ENCODE measurements at places on chromosomes 7 and 10.

GRCh38 chr10:727162-727790 lies 37.8 kb upstream of the DIP2C start:
- DNase-seq: no peak

DNA sequence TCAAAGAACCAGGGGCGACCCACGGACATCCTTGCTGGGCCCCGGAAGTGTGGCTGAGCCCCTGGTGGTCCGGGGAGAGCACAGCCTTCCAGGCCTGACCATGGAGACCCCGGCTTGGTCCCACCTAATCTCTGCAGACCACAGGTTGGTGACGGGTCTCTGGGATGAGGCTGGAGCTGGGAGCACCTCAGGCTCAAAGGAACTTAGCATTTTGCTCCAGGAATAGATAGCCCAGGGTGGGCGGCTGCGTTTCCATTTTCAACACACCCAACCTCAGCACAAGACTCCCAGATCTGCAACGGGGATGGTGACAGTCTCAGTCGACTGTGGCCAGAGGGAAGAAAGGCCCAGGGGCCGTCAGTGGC lies 58.5 kb downstream of the FOXL3 start:
- no peak for DNase-seq

DNA sequence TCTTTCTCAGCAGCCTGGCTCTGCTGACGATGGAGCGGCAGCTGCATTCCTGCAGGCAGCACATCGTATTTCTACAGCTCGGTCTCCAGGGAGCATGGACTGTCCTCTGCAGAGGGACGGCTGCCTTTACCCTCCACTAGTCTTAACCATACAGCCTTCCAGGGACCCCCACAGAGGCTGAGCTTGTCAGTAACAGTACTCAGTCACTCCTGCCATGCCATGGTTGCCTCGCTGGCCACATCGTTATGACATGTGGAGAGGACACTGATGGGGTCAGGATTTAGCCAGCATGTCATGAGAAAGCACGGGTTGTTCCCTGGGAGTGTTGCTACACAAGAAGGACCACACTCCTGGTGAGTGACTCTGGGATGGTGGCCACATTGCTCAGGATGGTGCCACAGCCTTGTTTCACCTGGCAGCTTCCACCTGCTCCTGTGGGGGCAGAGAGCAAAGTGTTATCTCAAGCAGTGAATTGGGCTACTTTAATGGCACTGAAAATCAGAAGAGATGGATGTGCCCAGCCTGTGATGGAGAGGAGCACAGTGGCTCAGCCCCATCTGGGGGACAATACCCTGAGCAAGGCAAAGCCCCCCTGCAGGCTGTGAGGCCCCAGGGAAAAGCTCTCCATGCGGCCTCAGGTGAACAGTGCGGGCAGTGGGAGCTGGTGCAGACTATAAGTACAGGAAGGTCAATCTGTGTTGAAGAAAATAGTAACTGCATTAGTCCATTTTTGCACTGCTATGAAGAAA lies 443.9 kb downstream of the TCERG1L start:
- DNase-seq: no peak

GRCh38 chr7:156219307-156220077 lies 407.2 kb upstream of the SHH start:
- DNase-seq: no peak

GRCh38 chr10:21497177-21497807 lies 28.2 kb downstream of the SKIDA1 start:
- DNase-seq: no peak

- DNase-seq: no peak
Measured at GRCh38 chr7:27873981-27874957, 134.3 kb downstream of the TAX1BP1 start.

- DNase-seq: no peak
Measured at GRCh38 chr10:105986912-105987635, 1177.4 kb downstream of the SORCS1 start.

- no peak for DNase-seq
Measured at GRCh38 chr10:72697716-72698115, 5.8 kb downstream of the MCU start.

GRCh38 chr10:13079776-13080050 lies 20.2 kb upstream of the OPTN start:
- no peak for DNase-seq

- DNase-seq: no peak
Measured at GRCh38 chr7:126657599-126658358, 595.0 kb downstream of the GRM8 start.

DNA sequence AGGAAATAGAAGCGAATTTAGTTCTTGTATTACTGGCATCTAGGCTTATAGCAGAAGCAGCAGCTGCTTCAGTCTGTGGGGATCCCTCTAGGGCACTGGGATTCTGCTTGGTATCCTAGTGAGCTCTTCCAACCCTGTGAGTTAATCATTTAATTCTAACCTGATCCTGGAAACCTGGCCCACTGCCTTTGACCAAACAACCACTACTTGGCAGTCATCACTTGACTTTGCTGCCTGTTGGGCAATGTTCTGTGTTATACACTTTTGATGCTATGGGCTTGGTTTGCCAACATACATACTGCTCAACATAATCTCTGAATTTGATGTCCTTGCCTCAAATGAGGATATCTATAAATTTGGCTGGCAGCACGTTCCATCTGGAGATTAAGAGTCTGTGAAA lies 813.4 kb downstream of the ANKRD7 start:
- no peak for DNase-seq

- DNase-seq: no peak
Measured at GRCh38 chr10:126632705-126633104, 37.8 kb downstream of the C10orf90 start.

DNA sequence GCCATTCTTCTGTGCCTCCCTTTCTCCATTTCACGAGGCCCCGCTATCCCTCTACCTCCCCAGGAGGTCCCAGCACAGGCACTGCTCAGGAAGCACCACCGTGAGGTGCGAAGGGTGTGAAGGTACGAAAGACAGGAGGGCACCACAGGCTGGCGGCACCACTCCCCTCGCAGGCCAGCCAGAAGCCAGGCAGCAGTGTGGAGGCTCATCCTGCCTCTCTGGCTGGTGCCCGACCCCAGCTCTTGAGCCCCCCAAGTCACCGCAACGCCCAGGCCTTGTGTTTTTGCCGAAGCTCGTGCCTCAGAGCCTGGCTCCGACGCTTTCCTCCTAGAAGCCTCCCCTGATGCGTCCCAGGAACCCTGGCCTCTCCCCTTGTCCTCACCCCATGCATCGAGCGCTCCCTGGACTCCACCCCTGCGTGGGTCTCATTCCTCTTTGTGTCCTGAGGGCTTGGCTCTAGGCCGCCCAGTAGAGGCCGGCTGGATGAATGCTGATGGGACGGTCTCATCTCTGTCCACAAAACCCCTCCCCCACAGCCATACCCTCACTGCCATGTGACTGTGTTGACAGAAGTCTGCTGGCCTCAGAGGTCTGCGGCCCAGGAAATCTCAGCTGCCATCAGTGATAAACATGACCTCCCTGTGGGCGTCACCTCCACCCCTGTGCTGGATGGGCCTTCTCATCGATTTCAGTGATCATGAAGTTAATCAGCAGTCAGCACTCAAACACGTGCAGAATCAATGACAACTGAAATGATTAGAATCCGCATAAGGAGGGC lies 19.3 kb downstream of the BRI3 start:
- DNase-seq: no peak

GRCh38 chr7:66198956-66199355 lies 6.2 kb upstream of the TPST1 start:
- DNase-seq: no peak

GRCh38 chr10:5818048-5818331 lies 4.8 kb upstream of the GDI2 start:
- DNase-seq: no peak

- DNase-seq: no peak
Measured at GRCh38 chr10:98921316-98921715, 314.3 kb downstream of the HPSE2 start.

GRCh38 chr10:48990226-48990625 lies 50.6 kb upstream of the LRRC18 start:
- no peak for DNase-seq

DNA sequence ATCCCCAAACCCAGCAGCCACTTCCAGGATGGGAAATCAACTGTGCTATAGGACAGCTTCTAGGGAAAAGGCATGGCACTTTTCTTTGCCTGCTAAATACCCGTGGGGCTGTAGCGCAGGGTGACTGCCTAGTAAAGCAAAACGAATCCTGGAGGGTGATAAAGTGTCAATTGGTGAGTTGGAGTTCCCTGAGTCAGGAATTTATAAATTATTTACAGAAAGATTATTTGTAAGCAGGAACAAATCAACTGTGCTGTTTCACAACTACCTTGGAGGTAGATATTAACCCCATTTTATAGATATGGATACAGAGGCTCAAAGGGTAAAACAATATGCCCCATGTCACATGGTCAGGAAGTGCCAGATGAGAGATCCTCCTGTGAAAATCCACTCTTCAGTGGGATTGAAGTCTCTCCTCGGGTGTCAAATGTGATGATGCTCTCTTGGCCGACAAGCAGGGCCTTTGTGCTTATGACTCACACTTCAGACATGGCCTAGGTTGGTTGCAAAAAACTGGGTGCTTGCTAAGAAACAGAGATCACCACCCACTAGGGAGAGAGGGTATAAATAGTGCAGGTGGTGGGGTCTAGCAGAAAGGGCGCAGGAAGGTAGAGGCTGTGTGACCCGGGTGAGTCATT lies 383.2 kb upstream of the ZMIZ1 start:
- no peak for DNase-seq

- no peak for DNase-seq
Measured at GRCh38 chr7:3236268-3236667, 64.8 kb upstream of the SDK1 start.

DNA sequence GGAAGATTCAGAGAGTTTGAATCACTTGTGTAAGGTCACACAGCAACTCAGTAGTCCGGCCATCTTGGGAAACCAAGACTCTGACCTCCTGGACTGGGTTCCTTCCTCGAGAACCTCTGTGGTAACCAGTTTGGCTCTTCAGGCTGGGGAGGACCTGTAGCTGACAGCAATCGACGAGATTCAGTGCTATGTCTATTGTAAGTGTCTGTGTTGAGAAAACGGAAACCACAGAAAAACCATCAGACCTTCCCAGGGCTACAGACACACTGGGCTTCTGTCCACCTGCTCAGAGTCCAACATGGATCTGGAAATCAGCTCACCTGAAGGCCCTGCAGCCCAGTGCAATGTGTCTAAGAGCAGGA lies 403.7 kb downstream of the RPS24 start:
- no peak for DNase-seq

DNA sequence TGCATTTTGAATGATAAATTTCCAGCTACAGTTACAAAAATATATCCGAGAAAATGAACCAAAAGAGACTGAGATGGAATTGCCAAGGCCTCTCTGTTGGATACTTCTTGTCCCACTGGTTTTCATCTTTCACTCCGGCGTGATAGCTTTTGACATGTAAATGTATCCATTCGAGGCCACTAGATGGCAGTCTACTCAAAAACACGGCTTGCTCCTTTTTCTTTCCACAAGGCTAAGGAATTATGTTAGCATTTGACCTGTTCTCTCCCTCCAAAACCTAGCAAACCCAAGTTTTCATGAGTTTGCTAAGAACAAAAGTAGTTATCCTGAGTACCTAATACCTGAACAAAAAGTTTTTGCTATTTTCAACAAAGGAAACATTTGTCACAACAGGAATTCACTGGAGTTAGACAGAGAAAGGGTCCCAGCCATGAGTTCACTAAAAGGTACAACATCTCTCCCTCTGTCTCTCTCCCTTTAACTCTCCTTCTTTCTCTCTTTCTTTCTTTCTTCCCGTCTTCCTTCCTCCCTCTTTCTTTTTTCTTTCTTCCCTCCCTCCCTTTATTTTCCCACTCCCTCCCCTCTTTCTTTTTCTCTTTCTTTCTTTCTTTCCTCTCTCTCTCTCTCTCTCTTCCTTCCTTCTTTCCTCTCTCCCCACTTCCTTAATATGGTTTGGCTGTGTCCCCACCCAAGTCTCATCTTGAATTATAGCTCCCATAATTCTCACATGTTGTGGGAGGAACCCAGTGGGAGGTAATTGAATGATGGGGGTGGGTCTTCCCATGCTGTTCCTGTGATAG lies 207.9 kb upstream of the MYO3A start:
- DNase-seq: no peak

DNA sequence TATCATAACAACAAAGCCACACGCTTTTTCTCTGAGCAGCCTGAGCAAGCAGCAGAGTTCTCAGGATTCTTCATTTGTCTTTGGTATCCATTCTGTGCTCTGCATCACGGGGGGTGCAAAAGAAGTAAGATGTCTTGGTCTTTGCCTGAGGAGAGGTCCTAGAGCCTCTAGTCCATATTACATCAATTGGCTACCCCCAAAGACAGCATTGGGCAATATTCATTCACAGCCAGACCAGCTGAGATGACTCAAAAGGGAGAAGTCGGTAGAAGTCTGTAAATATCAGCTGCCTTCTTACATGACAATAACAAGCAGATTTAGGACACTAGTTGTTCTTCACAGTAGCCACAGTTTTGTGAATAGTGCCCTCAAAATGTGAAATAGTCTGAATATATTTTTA lies 66.6 kb downstream of the FZD1 start:
- no peak for DNase-seq

DNA sequence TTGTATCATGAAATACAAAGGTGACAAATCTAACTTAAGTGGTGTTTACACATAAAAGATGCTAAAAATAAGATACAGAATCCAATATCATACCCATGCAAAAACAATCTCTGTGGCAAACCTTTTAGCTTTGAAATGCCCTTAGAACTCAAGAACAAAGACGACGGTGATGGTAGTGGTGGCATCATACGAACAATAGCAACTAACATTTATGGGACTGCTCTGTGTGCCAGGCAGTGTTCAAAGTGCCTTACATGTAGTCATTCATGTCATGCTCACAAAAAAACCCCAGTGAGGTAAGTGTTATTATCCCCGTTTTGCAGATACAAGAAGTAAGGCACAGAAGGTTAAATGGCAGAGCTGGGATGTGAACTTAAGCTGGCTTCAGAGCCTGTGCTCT lies 563.9 kb downstream of the PARD3 start:
- DNase-seq: no peak

DNA sequence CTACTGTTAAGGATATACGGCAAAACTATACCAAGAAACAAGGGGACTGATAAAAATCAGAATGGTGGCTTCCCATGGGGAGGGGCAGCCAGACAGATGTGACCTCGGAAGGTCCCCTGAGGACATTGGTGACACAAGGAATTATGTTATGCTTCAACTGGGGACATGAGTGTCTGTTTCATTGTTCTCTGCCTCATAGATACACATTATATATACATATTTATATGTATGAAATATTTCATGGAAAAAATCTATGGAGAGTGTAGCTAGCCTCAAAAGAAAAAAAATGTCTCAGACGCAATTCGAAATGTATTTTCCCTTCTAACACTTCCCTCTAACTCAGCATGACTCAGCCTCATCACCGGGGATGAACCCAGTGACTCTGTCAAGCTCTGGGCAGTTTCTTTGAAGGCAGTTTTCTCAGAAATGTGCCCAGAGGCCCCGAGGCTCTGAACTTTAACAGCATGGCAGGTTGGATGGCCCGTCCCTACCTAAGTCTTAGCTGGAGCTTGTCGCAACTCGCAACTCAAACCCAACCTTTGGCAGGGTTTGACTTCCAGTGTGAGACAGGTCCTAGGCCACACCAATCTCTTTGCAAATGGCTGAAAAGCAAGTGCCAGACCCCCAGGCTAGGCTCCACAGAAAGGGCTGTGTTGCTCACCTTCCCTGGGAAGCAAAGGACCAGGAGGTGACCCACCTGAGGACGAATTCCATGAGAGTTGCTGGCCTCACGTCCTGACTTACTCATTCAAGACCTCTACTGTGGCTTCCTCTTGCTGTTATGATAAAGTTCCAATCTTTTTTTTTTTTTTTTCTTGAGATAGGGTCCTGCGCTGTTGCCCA lies 86.9 kb downstream of the CARD11 start:
- no peak for DNase-seq

- DNase-seq: no peak
Measured at GRCh38 chr10:43817368-43817767, 168.7 kb upstream of the ZNF32 start.
